ENCODE measurements at places on chromosomes 4 and X.
A peak's percentile ranks its signal among the peaks of the same experiment; 100 is the strongest.

DNA sequence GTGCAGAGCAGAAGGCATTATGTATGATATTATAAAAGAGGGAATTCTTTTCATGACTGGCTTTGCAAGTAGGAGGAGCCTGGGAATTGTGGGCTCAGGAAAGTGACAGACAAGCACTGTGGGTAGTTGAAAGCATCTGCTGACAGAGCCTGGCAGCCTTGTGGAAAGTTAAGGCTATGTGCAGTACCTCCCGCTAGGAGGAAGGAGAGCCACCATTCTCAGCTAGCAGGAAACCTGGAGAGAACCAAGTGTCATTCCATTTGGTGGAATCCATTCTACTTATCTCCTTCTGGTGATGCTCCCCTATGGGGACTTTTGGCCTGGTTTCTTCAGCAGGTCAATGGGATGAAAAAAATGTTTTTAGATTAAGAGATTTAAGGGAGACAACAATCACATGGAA is 81.8 kb downstream of the ASB9 start:
- DNase-seq: no peak

DNA sequence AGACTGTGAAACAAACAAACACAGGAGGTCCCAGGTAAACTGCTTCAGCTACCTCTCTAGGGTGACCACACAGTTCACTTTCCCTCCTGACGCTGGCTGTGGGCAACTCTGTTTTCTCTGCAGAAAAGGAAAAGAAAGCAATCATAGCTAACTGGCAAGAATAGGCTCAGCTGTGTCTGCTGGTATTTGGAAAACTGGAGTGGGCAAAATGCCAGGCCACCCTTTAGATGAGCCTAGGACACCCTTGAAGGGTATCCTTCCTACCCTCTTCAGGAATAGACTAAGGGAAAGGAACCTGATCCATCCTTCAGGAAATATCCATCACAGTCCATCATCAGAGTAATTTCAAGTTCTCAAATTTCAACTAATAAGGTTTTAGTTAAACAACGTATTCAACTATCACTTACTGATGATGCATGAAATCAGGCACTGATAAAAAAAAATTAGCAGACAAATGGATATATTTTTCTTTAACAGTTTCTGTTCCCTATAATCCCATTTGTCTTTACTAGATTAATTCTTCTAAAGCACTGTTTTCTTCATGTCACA is 60.9 kb downstream of the CAMK2D start:
- no peak for DNase-seq

GRCh38 chrX:110412971-110413726 is 54.5 kb downstream of the RTL9 start:
- DNase-seq: peak; percentile 73

DNA sequence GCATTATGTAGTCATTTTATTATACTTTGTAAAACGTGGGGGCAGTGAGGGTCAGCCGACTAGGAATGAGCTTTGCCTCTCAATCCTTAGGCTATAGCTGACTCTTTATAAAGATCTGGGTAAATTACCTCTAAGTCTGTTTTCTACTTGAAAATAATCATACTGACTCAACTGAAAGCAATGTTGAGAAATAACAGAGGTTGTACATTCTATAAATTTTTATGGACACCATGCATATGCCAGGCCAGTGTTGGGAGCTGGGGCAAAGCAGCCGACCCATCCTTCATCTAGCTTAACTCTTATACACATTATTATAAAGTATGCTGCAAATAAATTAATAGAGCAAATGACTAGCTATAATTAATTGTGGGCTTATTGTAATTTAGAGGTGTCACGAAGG is 2.2 kb upstream of the DCUN1D4 start:
- DNase-seq: no peak

DNA sequence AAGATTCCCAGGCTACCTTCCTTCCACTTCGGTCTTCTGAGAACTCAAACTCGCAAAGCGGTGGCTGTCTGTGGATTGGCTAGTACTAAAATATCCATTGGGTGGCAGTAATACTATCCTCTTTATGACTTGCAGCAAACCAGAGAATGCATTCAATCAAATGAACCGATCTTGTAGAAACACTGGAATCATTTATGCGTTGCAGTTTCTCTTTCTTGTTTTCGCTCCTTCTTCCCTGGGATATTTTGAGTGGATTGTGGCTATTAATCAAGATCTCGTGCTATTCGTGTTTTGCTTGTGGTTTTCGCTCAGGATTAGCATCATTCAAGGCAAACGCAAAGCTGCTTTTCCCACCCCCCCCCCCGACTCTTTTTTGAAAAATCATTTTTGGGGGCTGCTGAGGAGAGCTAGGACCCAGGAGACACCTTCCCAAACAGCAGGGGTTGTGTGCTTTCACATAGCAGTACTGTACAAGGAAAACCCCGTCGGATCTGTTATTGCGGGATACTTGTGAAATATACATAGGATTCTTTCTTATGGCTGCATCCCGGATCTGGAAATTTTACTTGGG is at the start of gene IL1RAPL1:
Gene IL1RAPL1 (plus strand): TSS at position 466 of the 571 bp plus-strand sequence.
- peak; percentile 31 for DNase-seq

DNA sequence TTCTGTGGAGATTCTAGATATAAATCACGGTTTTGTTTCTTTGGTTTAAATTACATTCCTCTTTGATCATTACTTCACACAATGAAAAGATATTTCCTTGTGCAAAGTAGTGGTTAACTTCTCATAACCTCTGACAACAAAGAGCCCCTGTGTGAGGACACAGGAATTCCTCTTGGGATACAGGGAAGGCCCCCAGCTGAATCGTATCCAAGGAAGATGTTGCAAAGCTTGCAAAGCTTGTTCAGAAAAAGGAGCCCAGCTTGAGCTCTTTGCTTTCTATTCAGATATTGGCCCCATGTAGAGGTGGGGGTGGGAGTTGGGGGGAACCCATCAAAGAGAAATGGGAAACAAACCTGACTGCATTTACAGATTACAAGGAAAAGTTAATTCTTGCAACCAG is 145.7 kb downstream of the RELL1 start:
- DNase-seq: no peak
